Muscle of leg (tissue), 16 donors: ENCODE measurements at places on chromosomes 1 and 21.

DNA sequence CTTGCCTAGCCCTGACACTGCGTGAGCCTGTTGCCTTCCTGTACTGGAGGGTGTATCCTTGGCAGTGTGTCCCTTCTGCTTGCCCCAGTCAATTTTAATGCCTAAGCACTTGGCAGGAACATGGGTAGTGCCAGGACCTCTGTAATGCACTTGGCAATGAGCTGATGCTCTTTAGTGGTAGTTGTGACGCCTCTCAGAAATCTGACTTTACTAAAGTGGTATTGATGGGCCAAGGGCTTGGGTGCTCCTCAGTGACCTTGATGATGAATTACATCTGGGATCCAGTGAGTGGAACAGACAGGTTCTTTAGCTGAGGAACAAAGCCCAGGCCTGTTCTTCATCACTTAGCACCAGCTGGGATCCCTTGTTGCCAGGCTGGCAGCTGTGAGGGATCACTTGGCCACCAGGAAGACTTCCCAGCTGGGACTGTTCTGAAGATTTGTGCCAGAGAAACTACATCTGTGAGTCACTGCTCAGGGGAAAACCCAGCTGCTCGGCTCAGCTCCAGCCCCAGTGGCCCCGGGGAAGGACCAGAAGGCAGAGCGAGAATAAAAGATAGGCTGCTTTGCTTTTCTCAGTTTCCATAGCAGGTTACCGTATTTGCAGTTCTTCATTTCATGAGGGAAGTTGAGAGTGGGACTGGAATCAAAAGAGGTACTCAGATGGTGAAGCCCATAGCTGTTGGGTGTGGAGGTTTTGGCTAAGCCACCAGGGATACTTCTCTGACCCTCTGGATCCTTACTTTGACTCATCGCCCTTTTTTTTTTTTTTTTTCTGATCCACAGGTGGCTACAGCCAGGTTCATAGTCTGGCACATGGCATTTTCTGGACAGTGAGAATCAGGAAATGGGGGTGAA lies 28.5 kb upstream of the KCNA2 start:
- DNase-seq, result peak; percentile 88

DNA sequence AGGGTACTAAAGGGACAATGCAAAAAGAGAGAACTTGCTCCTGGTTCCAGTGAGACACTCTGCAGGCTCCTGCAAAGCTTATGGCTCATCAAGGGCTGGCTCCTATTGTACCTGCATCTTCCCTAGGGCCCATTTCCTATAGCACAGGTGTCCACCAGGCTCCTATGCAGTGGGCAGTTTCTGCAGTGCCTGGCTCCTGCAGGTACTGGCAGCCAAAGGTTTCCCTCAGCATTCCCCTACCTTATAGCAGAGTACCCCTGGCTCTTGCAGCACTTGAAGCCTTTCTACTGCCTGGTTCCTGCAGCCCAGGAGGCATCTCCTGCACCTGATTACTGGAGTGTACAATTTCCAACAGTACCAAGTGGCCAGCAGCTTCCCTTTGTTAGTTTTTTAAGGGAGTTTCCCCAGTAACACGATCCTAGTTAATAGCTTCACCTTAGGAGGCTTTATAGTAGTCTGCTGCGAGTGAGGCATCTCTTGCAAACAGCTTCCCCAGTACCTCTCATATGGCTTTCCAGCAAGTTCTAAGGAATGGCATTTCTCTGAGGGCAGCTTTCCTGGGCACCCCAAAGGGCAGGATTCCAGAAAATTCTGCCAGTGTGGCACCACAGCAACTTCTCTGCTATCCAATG lies 141.7 kb downstream of the DENND1B start:
- no peak for DNase-seq

- no peak for DNase-seq
These were observed 22.3 kb downstream of the ACTA1 start for GRCh38 chr1:229411434-229412055.

- DNase-seq, result peak; percentile 3
These were observed 682.6 kb downstream of the RWDD3 start for GRCh38 chr1:95916616-95917015.

DNA sequence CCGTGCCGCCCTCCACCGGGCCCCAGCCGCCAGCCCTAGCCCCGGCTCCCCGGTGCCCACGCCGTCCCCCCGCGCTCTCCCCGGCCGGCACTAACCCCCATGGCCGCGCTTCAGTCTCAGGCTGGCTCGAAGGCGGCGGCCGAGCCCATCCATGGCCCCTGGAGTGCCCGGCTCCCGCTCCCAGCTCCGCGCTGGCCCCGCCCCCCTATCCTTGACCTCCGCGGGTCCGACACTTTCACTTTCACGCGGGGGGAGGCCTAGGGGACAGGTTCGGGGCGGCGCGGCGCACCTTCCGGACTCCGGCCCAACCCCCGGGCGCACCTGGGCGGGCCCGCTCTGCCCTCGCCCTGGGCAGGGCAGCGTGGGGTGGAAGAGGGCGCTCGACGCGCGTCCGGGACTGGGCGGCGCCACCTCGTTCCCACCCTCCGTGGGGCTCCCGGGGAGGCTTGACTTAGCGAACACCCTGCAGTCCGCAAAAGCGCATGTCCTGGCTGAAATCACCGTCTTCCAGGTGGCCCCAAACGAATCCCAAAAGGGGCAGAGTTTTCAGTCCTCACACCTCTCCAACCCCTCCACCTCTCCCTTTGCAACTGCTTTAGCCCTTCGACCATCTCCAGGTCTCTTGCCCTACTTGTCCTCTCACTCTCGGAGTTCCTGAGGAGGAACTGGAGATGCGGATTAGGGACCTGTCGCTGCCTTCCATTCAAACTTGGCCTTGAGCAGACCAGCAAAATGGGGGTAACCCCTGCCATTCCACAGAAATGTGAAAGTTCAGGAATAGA lies 3.9 kb upstream of the DENND2D start:
- DNase-seq, result no peak

- peak; percentile 67 for DNase-seq
These were observed 232.0 kb upstream of the PLXNA2 start for GRCh38 chr1:208475951-208476845.

DNA sequence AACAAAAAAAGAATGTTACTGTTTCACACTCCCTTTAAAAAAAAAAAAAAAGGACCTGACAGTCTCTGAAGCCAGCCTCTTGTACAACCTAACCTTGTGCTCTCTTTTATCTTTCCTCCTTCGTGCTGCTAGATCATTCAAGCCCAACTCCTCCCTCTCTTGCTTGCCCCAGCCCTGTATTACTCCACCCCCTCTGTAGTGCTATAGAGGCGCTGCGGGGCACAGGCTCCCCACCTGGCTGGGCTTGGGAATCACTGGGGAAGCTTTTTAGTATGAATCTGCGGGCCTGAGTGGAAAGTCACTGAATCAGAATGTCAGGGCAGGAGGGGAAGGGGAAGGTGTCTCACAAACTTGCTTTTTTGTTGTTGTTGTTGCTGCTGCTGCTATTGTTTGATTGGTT lies 383.7 kb upstream of the CAMK1G start:
- DNase-seq, result no peak

GRCh38 chr1:184739796-184740195 lies 14.9 kb downstream of the EDEM3 start:
- no peak for DNase-seq

GRCh38 chr1:225467193-225468020 lies 39.6 kb upstream of the LBR start:
- DNase-seq, result peak; percentile 80

- DNase-seq, result no peak
These were observed 10.0 kb downstream of the ECHDC2 start for GRCh38 chr1:52911541-52911940.

DNA sequence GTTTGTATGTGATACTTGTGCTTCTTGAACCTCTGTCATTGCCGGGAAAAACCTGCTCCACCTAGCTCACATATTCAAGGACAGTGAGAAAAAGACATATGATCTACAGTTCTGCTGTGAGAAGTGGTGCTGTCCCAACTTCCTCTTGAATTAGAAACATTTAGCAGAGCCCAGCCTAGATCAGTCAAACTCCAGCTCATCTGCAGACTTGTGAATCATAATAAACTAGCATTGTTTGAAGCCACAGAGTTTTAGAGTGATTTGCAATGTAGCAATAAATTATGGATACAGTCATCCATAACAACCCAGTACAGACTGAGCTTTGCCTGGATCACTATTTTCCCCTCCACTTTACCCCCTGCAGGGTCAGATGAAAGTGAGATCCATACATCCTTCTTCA lies 497.8 kb downstream of the PLA2G4A start:
- no peak for DNase-seq

- peak; percentile 78 for DNase-seq
These were observed 4.0 kb downstream of the ZBTB7B start for GRCh38 chr1:155006601-155007101.

DNA sequence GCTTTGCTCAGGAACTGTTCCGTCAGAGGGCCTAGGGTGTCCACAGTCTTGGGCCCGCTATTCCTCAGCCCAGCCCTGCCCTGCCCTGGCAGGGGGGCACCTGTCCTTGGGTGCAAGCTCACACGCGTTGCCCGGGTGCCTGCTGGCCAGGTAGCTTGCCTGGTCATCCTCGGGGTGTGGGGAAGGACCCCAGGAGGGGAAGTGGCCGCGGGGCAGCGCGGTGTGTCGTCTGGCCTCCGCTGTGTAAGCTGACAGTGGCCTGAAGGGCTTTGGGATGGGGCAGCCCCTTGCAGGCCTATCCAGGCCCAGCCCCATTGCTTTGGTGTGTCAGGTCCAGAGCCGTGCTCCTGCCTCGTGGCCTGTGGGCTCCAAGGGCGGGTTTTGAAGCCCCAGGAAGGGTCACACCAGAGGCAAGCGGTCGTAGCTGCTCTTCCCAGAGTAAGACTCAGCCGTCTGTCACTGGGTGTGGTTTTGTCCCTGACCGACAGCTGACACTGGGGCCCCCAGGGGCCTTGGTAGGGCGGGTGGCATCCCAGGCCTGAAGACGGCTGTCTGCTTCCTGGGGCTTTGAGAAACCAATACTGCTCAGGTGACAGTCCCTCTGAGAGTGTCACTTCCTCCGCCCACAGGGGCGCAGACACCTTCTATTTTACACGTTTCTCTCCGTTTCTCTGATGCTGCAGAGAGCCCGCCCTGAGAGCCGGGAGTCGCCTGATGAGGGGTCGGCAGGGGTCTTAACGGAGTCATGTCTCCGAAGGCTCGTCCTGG lies 72.1 kb downstream of the SKI start:
- DNase-seq, result peak; percentile 70

DNA sequence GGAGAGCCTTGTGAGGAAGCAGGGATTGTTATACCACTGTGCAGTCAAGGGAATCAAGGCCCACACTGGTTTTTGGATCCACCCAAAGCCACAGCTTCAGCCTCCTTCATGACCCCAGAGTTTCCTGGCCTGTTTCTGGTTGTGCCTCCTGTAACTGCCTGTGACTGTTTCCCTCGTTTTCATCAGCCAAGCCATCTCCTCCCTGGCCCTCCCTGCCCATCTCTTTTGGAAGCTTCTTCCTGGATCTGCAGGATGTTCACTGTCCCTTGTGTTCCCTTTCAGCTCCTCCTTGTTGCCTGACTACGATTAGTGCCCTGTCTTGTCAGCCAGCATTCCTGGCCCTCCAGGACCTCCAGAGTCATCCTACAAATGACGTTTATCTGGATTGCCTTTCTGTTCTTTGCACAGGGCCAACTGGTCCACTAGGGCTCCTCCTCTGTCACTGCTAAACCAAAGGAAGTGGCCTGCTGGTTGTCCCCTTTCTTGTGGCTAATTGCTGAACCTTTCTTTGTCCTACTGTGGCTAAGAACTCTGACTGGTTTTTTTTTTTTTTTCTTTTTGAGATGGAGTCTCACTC lies 17.9 kb downstream of the SFT2D2 start:
- peak; percentile 42 for DNase-seq

GRCh38 chr1:116754198-116754977 lies at the start of gene CD2:
Gene CD2, plus strand, starts transcription at chr1:116754430. Its CDS starts 63 bp downstream, at chr1:116754493.
- peak; percentile 54 for DNase-seq

DNA sequence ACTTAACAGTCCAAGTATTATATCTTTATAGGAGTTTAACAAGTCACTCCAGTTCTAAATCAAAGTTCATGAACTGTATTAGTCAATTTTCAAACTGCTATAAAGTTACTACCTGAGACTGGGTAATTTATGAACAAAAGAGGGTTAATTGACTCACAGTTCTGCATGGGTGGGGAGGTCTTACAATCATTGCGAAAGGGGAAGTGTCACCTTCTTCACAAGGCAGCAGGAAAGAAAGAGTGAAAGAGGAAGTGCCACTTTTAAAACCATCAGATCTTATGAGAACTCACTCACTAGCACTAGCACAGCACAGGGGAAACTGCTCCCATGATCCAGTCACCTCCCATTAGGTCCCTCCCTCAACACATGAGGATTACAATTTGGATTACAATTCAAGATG lies 70.0 kb downstream of the CLCA4 start:
- peak; percentile 52 for DNase-seq

GRCh38 chr1:109610609-109611307 lies 8.7 kb downstream of the GNAT2 start:
- DNase-seq, result no peak

DNA sequence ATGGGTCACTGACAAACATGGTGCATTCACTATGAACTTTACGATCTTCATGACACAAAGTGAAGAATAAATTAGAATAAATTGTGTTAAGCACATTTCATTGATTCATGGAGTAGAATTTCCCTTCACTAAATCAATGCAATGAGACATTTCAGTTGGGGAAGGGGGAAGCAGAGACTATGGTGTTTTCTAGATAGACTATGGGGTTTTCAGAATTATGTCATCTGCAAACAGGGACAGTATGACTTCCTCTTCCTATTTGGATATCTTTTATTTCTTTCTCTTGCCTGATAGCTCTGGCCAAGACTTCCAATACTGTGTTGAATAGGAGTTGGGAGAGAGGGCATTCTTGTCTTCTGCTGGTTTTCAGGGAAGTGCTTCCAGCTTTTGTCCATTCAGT lies 80.0 kb upstream of the C1orf105 start:
- no peak for DNase-seq

DNA sequence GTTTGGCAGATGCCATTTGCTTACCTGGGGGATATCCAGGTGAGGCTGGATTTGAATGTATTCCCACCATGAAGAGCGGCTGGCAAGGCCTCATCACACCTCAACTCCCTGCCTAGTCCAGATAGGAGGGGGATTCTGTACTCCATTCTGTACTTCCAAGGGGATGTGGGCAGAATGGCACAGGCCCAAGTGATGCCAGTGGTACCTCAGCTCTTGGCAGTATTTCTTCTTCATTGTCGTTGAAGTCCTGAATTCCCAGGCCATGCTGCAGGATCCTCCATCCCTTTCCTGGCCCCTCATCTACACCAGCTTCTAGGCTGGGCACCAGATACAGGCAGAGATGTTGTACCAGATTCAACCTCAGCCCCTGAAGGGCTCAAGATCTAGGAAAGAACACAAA lies 47.9 kb downstream of the KLHDC7A start:
- no peak for DNase-seq

DNA sequence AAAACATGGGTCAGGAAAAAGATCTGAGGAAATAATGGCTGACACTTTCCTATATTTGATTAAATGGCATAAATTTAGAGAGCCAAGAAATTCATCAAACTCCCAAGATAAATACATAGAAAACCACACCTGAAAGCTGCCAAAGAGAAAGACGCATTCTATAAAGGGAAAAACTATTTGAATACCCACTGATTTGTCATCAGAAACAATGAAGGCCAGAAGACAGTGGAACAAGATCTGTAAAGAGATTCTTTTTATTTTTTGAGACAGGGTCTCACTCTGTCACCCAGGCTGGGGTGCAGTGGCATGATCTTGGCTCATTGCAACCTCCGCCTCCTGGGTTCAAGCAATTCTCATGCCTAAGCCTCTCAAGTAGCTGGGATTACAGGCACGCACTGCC lies 17.4 kb downstream of the SDE2 start:
- DNase-seq, result no peak

GRCh38 chr1:77476475-77476874 lies 194.7 kb downstream of the AK5 start:
- DNase-seq, result peak; percentile 31
